T-helper 2 cell (primary cell): ENCODE measurements at places on chromosomes 6 and 20.

DNA sequence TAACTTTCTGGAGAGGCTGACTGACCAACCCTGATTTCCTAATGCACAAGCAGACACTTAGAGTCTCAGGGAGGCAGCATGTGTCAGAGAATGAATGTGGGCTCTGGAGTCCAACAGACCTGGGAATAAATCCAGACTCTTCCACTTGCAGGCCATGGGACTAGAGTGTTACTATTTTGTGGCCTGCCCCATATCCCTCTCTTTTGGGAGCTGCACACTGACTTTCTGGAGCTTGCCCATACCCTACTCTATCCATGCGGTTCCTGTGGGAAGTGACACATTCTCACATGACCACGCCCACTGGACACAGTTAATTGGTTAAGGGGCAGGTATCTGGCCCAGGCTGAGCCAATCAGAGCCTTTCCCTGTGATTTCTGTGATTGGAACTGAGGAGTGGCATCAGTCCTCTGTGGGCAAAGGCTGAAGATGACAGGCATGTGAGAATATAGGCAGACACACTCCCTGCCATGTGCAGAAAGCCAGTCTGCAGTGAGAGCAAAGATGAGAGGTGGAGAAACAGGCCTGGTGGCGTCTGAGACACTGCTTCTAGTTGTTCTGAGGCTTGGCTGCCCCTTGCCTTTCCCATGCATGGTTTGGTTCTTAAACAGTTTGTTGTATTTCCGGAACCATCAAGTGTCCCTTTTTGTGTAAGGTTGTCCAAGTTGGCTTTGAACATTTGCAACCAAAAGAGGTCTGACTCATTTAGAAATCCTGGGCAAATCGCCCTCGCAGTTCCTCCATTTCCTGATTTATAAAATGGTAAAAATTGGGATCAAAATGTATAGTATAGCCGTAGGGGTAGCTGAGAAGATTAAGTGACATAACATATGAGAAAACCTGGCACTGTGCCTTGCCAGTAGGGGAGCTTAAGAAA, 125.6 kb downstream of the CDC5L start:
- DNase-seq, result no peak

- DNase-seq, result no peak
Measured at GRCh38 chr6:103872678-103873077, 987.0 kb downstream of the HACE1 start.

GRCh38 chr20:60362531-60362930, 404.3 kb downstream of the CDH26 start:
- DNase-seq, result no peak

DNA sequence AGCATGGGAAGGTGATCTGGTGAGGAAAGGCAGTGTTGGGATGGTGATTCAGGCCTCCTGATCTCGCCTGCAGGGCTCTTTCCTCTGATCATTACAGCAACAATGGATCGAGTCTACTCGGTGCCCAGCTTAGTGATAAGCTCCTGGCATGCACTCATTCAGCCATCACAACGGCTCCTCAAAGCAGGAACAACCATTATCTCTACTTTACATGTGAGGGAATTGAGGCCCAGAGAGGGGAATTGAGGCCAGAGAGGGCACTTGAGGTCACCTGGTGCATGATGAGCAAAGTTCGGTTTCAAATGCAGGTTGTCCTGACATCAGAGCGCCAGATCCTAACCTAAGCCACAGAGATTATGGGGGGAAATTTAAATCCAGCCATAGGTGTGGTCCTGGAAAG, 42.0 kb upstream of the BPIFA2 start:
- no peak for DNase-seq

GRCh38 chr6:125571207-125571755, 178.2 kb upstream of the HEY2 start:
- DNase-seq, result no peak

DNA sequence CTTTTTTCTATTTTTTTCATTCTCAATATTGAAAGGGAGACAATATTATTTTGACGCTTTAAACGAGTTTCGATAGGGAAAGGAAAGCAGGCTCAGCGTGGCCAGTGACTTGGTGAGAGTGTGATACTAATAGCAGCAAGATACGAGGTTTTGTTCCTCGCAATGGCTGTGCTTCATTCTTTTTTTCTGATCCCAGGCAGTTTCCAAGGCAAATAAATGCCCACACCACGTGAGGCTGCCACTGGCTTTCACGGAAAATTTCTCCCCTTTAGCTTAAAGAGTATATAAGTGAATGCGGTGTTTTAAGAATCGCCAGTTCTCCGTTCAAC, 196.4 kb upstream of the ZNF184 start:
- no peak for DNase-seq

GRCh38 chr20:316316-317068, 8.9 kb upstream of the SOX12 start:
- no peak for DNase-seq

DNA sequence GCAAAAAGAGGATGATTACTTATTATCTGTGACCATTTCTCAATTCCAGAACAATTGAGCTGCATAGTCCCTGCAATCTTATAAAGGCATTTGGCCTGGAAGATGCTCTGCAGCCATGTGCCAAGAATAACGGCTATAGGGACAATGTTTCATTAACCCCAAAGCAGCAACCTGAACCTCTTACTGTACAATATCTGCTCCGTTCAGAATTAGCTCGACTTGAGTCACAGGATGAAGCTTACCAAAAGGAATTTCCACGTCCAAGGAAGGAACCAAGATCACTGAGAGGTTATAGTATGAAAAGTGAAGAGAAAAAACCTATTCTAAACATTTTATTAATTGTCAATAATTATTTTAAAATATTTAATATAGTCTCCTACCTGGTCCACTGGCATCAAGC, 167.3 kb upstream of the GMDS start:
- no peak for DNase-seq

GRCh38 chr6:106126482-106126881, 40.3 kb downstream of the PRDM1 start:
- no peak for DNase-seq

GRCh38 chr6:52012582-52012981, 74.8 kb downstream of the PKHD1 start:
- DNase-seq, result no peak
